IPS DF 6.9 (cell line): ENCODE measurements at places on chromosomes 3 and 15.

- DNase-seq = no peak
- H3K36me3 ChIP-seq = no peaks in the 10 kb centered on the region
- no peak overlapping the region for H3K4me3 ChIP-seq
Observed at GRCh38 chr3:150945226-150946032, 27.1 kb downstream of the CLRN1 start.

DNA sequence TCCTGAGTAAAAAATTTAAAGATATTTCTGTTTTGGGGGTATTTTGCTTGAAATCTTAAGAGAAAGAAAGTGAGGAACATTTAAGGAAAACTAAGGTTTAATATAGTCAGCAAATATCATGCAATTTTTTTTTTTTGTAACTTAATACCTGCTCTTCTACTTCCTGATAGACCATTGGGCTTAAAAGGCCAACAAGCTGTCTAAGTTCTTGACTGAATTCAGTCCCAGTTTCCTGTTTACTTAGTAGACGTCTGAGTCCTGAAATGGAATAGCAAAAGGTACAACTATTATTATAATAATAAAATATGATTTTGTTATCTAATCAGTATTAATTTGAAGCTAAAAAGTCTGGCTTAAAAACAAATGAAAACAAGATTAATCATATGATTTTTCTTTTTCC is 37.9 kb downstream of the IQCB1 start:
- H3K27me3 ChIP-seq = no peaks in the 10 kb centered on the region
- no peaks in the 10 kb centered on the region for H3K4me1 ChIP-seq
- no peak for DNase-seq
- no peaks in the 10 kb centered on the region for H3K36me3 ChIP-seq
- H3K4me3 ChIP-seq = no peak overlapping the region

GRCh38 chr3:48306860-48307530 is 26.5 kb downstream of the SPINK8 start:
- no peak for DNase-seq
- no peaks in the 10 kb centered on the region for H3K36me3 ChIP-seq
- no peaks in the 10 kb centered on the region for H3K27me3 ChIP-seq
- H3K4me3 ChIP-seq = no peak overlapping the region
- no peaks in the 10 kb centered on the region for H3K4me1 ChIP-seq

DNA sequence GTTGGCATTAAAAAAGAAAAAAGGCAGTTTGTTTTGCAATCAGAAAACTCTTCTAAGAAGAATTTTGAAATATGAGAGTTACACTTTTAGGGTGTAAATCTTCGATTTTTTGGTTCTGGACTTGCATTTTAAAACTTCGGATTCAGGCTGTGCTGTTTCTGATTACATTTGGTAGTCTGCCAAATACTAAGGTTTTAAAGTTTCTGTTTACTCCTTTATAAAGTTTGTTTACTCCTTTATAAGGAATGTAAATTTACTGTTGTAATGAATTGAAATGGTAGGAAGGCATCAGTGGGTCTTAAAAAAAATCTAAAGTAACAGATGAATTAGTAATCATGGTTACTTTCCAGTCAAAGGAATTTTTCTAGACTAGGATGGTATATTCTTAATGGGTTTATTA is 14.1 kb downstream of the FXR1 start:
- no peaks in the 10 kb centered on the region for H3K36me3 ChIP-seq
- H3K4me1 ChIP-seq = peaks cover 6% of the 10 kb centered on the region; the same call in 1 of the 2 replicates
- no peak overlapping the region for H3K4me3 ChIP-seq

DNA sequence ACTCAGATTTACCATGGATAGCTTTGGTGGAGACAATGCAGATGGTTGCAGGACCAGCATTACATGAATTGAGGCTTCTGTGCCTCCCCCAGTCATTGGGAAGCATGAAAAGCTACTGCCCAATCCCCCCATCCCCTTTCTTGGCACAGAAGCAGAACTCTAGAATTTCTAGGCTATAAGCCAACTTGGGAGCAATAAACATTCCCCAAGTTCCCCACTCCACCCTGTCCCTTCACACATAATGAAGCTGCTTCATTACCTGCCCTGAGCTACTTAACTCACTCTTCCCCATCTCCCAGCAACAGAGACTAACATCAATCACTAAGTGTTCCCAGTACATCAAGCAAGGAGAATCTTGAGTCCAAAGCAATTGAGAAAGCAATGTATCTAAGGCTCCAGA is 164.5 kb downstream of the RORA start:
- no peak overlapping the region for H3K27ac ChIP-seq
- no peaks in the 10 kb centered on the region for H3K36me3 ChIP-seq
- no peaks in the 10 kb centered on the region for H3K4me1 ChIP-seq
- no peak overlapping the region for H3K4me3 ChIP-seq
- no peak for DNase-seq
- no peaks in the 10 kb centered on the region for H3K27me3 ChIP-seq

- H3K36me3 ChIP-seq = no peaks in the 10 kb centered on the region
- H3K4me1 ChIP-seq = no peaks in the 10 kb centered on the region
- H3K27me3 ChIP-seq = peaks cover 3% of the 10 kb centered on the region; the same call in 1 of the 2 replicates
- H3K27ac ChIP-seq = no peak overlapping the region
Observed at GRCh38 chr15:75347222-75348033, 589 bp downstream of the NEIL1 start.

GRCh38 chr3:189049458-189050236 is 122.1 kb upstream of the TPRG1 start:
- H3K27ac ChIP-seq = no peak overlapping the region
- H3K4me1 ChIP-seq = no peaks in the 10 kb centered on the region; the same call in 1 of the 2 replicates
- no peak for DNase-seq
- H3K36me3 ChIP-seq = no peaks in the 10 kb centered on the region

- no peaks in the 10 kb centered on the region for H3K36me3 ChIP-seq
- no peak overlapping the region for H3K4me3 ChIP-seq
- peaks cover 2% of the 10 kb centered on the region; the same call in 1 of the 2 replicates for H3K4me1 ChIP-seq
- DNase-seq = no peak
- no peak overlapping the region for H3K27ac ChIP-seq
- no peaks in the 10 kb centered on the region for H3K27me3 ChIP-seq
Observed at GRCh38 chr3:64730681-64731080, 42.9 kb upstream of the ADAMTS9 start.

DNA sequence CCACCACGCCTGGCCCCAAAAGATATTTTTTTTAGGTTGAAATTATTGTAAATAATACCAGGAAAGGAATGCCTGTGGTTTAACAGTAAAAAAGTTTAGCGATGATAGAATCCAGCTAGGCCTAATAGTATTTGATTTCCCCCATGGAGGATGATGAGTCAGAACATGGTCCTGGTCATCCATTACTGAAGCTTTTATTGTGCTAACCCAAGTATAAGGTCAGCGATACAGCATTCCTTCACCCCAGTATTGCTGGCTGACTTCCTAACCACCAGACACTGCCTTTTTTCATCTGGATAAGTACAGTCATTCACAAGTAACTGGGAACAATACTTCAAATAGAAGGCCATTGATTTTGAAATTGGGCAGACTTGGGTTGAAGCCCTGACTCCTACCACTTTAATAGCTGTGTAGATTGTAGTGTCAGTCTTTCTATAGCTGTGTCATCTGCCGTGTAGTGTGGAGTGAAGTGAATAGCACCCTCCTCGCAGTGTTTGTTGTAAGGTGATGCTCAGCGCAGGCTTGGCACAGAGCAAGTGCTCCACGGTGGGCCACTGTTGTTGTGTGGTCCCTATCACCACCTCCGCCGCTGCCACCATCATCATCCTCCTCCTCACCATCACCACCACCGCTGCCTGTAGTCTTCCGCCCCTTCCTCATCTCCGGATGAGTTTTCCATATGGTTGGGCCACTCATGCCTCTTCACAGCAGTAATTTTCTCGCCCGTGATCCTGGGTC is 436.0 kb upstream of the TPM1 start:
- no peaks in the 10 kb centered on the region for H3K36me3 ChIP-seq
- H3K4me1 ChIP-seq = 0 out of 2 replicates have a peak, but pooled peaks cover 1% of the 10 kb centered on the region
- no peak for DNase-seq
- H3K4me3 ChIP-seq = no peak overlapping the region

- H3K27me3 ChIP-seq = no peaks in the 10 kb centered on the region
- no peak for DNase-seq
- H3K4me3 ChIP-seq = no peak overlapping the region
- no peaks in the 10 kb centered on the region for H3K36me3 ChIP-seq
- H3K4me1 ChIP-seq = peaks cover 3% of the 10 kb centered on the region; the same call in 1 of the 2 replicates
Observed at GRCh38 chr15:67085818-67086636, 20.6 kb downstream of the SMAD3 start.

- H3K4me3 ChIP-seq = no peak overlapping the region
- no peaks in the 10 kb centered on the region for H3K27me3 ChIP-seq
- H3K36me3 ChIP-seq = no peaks in the 10 kb centered on the region
- H3K27ac ChIP-seq = no peak overlapping the region
- H3K4me1 ChIP-seq = no peaks in the 10 kb centered on the region; the same call in 1 of the 2 replicates
Observed at GRCh38 chr15:40483919-40484318, 13.1 kb downstream of the CHST14 start.
